ENCODE measurements at places on chromosomes 2 and 18.

GRCh38 chr2:184304006-184304405 lies 294.3 kb upstream of the ZNF804A start:
- no peak for DNase-seq

DNA sequence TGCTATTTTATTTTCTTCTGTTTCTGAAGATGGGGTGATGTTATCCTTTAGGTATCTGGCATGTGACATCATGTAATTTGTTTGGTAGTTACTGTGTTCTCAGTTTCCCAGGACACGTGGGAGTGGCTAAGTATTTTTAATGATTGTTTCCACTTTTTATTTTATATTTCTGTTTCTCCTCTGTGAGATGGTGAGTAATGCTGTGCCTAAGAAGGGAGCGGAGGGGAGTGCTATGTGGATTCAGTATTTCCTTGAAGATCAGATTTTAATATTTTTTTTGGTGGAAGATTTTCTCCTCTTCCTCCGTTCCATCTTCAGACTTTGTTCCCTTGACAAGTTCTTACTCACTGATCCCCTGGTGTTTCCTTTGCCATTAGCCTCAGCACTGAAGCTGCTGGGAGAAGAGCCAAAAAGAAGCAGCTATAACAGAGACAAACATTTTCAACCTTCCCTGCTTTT lies 180.0 kb upstream of the MMADHC start:
- peak; percentile 80 for DNase-seq

GRCh38 chr2:176733698-176734430 lies 464.6 kb downstream of the MTX2 start:
- no peak for DNase-seq

- peak; percentile 28 for DNase-seq
Observed at GRCh38 chr18:58290116-58290695, 246.2 kb downstream of the NEDD4L start.

DNA sequence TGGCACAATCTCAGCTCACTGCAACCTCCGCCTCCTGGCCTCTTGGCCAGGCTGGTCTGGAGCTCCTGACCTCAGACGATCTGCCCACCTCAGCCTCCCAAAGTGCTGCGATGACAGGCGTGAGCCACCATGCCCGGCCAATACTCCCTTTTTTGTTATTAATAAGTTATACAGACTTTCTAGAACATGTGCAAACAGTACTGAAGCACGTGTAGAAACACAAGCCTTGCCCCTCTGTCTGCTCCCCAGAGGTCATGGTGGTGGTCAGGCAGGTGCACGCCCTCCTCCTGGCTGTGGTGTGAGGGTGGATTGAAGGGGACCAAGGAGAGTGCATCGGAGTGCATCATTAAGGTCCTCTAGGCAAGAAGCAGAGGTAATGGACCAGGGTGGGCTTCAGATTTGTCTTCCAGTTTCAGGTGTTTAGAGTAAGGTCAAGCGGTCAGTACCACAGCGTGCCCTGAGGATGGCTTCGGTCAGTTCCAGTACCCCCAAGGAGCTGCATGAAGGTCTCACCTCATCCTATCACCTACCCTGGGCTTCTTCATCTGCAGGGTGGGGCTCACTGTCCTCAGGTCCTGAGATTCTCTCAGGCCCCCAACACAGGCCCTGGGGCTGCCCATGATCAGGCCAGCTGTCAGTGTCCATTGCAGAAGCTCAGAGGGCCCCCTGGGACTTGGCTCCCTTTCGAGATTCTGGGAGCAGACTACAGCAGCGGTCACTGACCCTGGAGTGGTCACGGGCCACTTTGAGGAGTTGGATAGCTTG lies 124.3 kb downstream of the GLI2 start:
- no peak for DNase-seq

DNA sequence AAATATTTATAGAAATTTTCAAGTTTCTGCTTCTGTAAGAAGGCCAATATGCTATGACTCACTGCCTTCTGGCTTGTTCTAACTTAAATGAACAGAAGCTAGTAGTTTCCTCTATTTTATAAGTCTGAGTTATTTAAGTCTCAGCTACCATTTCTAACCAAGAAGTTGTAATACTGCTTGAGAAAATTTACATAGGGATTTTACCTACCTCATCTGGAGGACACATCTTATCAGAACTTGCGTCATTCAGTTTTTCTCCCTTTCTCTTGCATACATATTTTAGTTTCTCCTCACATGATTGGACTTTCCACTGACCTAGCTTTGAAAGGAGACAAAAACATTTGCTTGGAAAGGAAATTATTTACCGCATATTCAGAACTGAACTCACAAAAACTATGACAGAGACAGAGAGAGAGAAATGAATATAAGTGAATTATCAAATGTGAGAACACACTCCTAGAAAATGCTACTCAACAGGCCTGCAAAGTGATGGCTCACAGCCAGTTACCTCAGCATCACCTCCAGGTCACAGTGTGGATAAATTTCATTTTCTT lies 81.1 kb upstream of the CD302 start:
- peak; percentile 35 for DNase-seq

GRCh38 chr2:136534811-136535210 lies 230.5 kb upstream of the THSD7B start:
- DNase-seq = no peak

DNA sequence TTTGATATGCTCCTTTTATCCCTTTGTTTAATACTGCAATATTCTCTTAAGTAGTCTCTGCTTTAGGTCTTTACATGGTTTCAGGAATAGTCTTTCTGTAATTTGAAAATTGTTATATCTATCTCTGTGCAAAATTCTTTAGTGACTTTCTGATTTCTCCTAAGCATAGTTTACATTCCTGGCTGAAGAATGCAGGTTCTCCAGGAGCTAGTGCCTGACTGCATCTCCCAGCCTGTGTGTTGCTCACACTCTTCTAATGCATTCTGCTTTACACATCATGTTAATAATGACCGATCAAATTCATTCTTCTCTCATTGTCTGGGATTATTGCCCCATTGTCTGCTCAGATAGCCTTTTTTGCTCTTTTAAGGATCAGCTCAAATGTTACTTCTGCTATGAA lies 1349.2 kb downstream of the DSC3 start:
- DNase-seq = no peak

DNA sequence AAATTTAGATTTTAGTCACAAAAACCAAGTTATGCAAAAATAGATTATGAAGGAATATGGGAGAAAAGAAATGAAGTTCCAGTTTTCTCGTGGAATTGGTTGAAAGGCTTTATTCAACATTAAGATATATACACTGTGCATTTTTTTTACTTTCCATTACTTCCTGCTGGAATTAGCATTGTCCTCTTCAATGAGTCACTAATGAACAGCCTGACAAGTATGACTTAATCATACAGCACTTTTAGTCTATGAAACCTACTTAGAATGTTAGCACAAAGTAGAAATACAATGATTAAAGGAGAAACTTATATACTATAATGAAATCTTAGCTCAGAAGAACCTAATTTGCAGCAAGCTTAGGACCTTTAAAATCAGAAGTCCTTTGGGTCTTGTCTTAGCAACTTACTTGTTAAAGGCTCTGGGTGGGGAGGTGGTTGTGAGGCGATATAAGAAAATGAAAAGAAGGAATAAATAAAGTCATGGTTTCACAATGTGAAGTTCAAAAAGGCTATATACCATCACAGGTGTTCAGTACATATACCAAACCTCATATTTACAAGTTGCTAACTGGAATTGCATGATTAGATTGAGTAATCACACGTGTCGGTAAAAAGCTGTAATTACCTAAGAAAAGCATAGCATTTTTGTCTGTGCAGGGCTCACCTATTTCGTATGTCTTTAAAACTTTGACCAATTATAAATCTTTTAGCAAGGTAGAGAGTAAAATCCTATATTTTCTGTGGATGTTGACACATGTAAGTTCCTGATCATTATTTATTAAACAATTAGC lies 236.8 kb downstream of the CAMKMT start:
- no peak for DNase-seq

DNA sequence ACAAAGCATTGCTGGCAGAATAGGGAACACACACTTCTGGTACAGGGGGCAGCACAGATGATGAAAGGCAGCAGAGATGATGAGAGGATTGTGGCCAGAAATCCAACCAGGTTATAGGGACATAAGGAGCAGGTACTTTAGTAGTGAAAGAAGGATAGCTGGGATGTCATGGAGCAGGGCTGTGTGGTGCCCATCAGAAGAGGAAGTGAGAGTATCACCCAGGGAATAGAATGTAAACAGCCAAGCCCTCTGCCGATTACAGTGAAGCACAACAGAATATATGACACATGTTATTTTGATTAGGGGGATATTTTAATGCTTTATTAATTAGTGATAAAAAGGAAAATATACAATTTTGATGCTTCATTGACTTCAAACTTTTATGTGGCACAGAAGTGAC lies 883.4 kb upstream of the CDH2 start:
- no peak for DNase-seq

GRCh38 chr2:57677296-57677695 lies 369.3 kb upstream of the VRK2 start:
- DNase-seq = no peak

- DNase-seq = no peak
Observed at GRCh38 chr2:218354850-218355443, 1.7 kb upstream of the CATIP start.

DNA sequence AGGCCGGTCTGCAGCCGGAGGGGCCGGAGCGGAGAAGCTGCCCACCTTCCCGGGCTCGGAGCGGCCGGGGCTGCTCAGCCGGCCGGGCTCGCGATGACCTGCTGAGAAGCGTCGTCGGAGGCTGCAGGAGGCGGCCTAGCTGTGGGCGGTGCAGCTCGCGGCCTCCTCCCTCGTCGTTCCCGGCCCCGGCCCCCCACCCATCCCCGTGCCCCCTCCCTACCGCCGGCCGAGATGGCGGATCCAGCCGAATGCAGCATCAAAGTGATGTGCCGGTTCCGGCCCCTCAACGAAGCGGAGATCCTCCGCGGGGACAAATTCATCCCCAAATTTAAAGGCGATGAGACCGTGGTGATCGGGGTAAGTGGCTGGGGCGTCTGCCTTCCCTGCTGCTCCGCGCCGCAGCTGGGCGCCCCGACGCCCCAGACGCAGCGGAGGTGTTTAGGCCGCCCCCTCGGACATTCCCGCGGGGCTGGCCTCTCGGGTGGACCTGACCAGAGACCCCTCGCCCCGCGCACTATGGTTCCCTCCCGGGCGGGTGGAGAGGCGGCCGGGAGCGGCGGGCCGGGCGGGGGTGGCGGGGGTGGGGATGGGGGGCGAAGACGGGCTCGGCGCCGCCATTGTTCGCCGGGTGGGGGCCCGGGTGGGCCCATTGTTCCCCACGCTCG lies 492 bp downstream of the KIF5C start:
- DNase-seq = no peak

- DNase-seq = no peak
Observed at GRCh38 chr18:12803069-12803936, 80.7 kb downstream of the PTPN2 start.

DNA sequence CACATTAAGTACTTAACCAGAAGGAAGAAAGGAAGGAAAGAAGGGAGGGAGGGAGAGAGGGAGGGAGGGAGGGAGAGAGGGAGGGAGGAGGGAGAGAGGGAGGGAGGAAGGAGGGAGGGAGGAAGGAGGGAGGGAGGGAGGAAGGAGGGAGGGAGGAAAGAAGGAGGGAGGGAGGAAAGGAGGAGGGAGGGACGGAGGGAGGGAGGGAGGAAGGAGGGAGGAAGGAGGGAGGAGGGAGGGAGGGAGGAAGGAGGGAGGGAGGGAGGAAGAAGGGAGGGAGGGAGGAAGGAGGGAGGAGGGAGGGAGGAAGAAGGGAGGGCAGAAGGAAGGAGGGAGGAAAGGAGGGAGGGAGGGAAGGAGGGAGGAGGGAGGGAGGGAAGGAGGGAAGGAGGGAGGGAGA lies 363.3 kb downstream of the MBD2 start:
- no peak for DNase-seq

GRCh38 chr18:75215663-75216062 lies 5.1 kb downstream of the TSHZ1 start:
- DNase-seq = no peak

DNA sequence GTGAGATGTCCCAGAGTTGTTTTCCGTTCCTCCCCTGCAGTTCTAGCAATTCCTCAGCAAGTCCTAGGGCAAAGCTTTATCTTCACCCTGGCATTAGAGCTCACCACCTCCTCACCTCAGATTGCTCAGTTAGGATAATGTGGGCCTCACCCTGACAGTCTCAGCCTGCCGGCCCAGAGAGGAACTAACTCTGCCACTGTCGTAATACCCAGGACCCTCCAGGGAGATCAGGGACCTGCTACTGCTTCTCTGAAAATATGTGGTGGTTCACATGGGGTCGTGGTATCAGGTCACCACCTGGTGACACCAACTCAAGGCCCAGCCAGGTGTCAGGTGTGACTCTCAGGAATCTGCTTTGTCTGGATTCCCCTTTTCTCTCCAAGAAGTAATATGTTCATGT lies 120.7 kb downstream of the FEZ2 start:
- DNase-seq = no peak

DNA sequence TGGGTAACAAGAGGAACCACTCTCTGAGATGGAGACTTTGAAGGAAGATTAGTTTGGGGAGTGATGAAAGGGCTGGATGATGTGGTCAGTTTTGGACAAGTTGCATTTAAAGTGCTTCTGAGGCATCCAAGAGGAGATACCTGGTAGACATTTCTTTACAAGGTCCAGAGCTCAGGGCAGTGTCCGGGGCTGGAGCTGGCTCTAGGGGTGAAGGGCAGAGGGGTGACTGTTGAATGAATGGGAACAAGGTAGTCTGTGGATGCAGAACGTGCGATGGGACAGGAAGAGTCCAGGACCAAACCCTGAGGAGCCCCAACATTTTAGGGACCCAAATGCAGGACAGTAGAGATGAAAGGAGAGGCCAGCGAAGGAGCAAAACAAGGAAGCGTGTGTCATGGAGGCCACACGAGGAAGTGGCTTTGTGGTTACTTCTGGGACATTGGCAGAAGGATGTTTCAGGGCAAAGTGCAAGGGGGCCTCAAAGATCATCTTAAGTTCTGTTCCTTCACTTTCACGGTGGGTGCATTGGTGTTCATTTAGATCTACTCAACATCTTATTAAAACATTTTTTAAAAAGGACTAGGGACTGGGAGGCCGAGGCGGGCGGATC lies 13.6 kb upstream of the GPR35 start:
- DNase-seq = no peak

GRCh38 chr2:71502941-71503738 lies 49.8 kb downstream of the DYSF start:
- no peak for DNase-seq

DNA sequence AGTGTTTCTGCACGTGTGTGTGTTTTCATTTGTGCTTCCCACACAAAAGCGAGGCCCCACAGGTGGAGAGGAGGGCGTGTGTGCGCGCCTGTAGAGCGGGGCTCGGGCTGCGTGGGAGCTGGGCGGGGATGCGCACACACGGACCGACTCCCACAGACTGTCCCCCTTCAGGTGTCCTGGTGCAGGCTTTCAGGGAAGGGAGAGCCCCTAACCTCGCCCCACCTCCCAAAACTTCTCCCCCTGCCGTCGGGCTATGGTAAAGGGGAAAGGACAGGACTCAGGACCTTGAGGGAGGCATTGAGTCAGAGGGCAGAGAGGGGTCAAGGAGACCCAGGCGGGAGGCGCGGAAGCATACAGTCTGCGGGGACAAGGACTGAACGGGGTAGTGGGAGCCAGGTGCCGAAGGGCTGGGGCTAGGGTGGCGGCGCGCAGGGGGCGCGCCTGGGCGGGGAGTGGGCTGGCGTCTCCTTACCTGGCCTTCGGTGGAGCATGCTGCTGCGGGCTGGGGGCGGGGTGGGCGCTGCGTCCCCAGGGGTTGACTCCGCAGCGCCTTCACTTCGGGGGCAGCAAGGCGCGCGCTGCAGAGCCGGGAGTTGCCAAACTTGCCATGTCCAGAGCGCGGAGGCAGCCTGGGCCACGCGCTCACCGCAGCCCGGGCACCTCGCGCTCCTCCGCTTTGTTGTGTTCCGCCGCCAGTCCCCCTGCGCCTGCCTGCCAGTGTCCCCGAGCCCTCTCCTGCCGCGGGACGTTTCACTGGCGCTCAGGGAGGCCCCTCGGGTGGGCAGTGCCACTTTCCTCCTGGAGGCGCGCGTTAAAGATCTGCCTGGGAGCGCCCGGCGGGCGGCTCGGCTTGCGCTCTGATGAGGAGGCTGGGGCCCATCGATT lies 302.0 kb downstream of the NCKAP5 start:
- no peak for DNase-seq
